ENCODE measurements at places on chromosomes 7 and 10. TPM values are rescaled to one million over a fixed set of nuclear protein-coding genes. Genes with fewer than 3 reads are reported as not detected.

GRCh38 chr7:148696787-148697186 is 1.9 kb upstream of the CUL1 start:
- DNase-seq, result no peak

DNA sequence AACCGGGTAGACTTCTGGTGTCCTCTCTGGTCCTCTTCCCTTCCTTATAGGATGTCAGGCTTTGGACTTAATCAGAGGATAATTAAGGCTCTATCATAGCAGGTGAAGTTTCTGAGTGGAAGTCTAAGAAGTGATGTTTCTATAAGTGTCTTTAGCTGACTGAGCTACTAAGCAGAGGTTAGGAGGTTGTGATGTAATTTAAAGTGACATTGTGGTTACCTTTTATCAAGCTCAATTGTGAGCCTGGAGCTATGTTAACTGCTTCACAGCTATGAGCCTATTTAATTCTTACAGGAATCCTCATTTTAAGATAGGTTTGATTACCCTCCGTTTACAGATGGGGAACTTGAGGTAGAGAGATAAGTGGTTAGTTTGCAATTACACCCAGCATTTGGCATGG is 365.1 kb downstream of the AUTS2 start:
- no peak for DNase-seq

DNA sequence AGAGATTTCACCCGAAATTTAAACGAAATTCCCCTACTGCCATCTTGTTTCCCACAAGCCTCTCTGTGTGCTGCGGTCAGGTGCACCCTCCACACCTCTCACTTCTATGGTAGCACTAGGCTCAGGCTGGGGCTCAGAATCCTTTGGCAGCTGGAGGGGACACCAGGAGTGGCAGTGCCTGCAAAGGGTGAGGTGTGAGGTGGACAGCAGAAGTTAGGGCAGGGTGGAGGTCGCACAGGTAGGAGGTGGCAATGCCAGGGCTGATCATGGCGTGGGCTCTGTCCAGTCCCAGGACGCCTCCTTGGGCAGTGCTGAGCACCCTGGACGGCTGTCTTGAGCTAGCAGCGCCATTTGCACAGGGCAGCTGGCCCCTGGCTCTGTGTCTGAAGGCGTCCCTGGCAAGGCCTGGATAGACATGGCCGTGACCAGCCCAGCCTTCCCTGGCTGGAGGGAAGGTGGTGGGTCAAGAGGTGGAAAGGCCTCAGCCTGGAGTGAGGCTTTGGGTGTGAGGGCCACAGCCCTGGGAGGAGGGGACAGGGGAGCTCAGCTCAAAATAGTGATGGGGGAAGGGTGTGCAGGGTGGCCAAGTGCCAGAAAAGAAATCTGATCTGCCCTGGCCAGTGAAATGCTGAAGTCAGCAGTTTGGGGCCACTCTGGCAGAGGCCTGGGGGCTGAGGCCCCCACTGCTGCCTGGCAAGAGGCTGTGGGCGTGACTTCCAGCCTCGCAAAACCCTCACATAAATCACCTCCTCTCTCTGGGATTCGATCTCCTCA is 40.0 kb downstream of the ZCCHC24 start:
- no peak for DNase-seq

The FIS1 gene
- total RNA-seq, result 138 TPM

GRCh38 chr7:142791502-142791901 is 20.7 kb downstream of the PRSS2 start:
- no peak for DNase-seq

DNA sequence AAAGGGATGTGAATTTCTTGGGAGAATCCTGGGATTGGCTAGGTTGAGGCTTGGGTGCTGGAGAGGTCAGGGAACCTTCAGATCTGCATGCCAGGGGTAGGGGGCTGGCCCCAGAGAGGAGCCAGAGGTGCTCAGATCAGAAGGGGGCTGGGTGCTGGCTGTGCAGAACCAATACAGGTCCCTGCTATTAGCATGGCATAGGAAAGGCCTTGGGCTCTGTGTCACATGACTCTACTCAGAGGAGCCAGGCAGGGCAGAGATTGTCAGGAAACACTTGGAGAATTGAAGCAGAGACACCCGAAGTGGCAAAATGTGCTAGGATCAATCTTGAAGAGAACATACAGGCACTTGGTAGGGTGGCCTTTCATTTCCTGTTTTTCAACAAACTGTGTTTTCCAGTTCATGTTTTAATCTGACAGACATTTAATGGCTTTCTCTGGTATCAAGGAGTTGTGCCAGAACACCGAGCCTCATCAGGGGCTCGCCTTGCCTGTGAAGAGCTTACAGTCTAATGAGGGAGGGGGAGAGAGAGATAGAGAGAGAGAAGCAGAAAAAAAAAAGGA is 498.9 kb downstream of the RPS24 start:
- no peak for DNase-seq

- DNase-seq, result no peak
Measured at GRCh38 chr10:84768132-84768531, 439.7 kb downstream of the CCSER2 start.

- DNase-seq, result no peak
Measured at GRCh38 chr10:61623161-61623560, 39.6 kb upstream of the CABCOCO1 start.

All from activated T-helper 1 cell treated with anti-CD3 and anti-CD28 coated beads, Interleukin-12 subunit alpha, Interleukin-12 subunit beta, Interleukin-2, Interleukin-4 antibody, amounts not matched to agents 30 ng/mL and 10 ng/mL and 1 ng/mL, durations not matched to agents 14 hours and 24 hours and 36 hours (primary cell).